ENCODE measurements at places on chromosomes 7 and 10. TPM values are rescaled to one million over a fixed set of nuclear protein-coding genes. Genes with fewer than 3 reads are reported as not detected.

The MACROH2A2 gene
- total RNA-seq: 18.2 TPM

The PTPRZ1 gene
- 0.54 TPM for total RNA-seq

The GSTO2 gene
- 15.5 TPM for total RNA-seq

The ZNF398 gene
- 27.9 TPM for total RNA-seq

The MET gene
- total RNA-seq: 31.5 TPM

The ZNF736 gene
- 4.6 TPM for total RNA-seq

The CABCOCO1 gene
- total RNA-seq: not detected

The CTAGE15 gene
- total RNA-seq: 0.70 TPM

The TNPO3 gene
- total RNA-seq: 45.2 TPM

The AKR1C1 gene
- total RNA-seq: 10.0 TPM

The EIF5AL1 gene
- total RNA-seq: not detected

The PRKAR2B gene
- 3.0 TPM for total RNA-seq

Data from Peyer's patch (tissue), 4 donors.